WTC11 (cell line): ENCODE measurements at places on chromosomes 4 and X. TPM values are rescaled to one million over a fixed set of nuclear protein-coding genes. Genes with fewer than 3 reads are reported as not detected.

GABRA4 gene
- total RNA-seq, result 0.20 to 0.53 TPM (median 0.25 TPM) in 3 replicates

- H3K36me3 ChIP-seq, result no peaks in the 10 kb centered on the region
- peak overlapping the region; percentile 69 for H3K4me3 ChIP-seq
- peaks cover 28% of the 10 kb centered on the region for H3K27me3 ChIP-seq
- peaks cover 8% of the 10 kb centered on the region for H3K4me1 ChIP-seq
- no peak overlapping the region for H3K27ac ChIP-seq
- peak; percentile 48 for DNase-seq
Observed at GRCh38 chrX:18353931-18354368, 538 bp downstream of the SCML2 start.

GRCh38 chr4:145153181-145153903, 27.0 kb downstream of the OTUD4 start:
- DNase-seq, result no peak
- peaks cover 73% of the 10 kb centered on the region for H3K36me3 ChIP-seq
- no peaks in the 10 kb centered on the region for H3K27me3 ChIP-seq
- H3K27ac ChIP-seq, result no peak overlapping the region
- H3K4me1 ChIP-seq, result no peaks in the 10 kb centered on the region

NPY5R gene
- total RNA-seq, result 4.5 to 6.2 TPM (median 6.0 TPM) in 3 replicates

FAM149A gene
- total RNA-seq, result 11.3 to 14.6 TPM (median 12.0 TPM) in 3 replicates

- H3K36me3 ChIP-seq, result peaks cover 12% of the 10 kb centered on the region
- peak overlapping the region; percentile 27; the same call in 1 of the 2 replicates for H3K27ac ChIP-seq
- DNase-seq, result no peak
- peaks cover 23% of the 10 kb centered on the region for H3K4me1 ChIP-seq
- no peaks in the 10 kb centered on the region for H3K27me3 ChIP-seq
Observed at GRCh38 chr4:163895378-163896005, 401.0 kb downstream of the TMA16 start.

DNA sequence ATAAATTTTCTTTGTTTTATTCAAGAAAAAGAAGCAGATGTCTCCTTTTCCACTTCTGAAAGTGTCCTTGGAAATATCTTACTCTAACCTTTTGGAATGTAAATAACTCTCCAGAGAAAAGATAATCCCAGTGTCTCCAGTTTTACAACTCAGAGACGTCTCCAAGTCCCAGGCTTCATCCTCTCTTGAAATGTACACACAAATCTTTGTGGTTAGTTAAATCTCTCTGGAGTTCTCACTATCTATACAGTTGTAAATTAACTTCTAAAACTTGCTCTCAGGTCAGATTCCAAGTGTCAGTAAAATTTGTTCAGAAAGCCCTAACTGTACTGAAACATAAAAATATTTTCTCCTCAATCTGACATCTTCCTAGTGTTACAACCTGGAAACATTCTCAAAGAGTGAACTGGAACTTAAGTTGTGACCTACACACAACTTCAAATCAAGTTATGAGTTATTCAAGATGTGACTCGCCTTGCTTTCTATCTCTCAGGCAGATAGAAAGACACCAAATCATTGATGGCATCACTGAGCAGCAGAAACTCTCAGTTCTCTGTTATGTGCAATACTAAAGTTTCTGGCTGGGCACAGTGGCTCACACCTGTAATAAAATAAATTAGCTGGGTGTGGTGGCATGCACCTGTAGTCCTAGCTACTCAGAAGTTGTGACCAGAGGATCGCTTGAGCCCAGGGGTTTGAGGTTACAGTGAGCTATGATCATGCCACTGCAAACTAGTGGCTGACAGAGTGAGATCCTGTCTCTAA, 284.2 kb downstream of the RCHY1 start:
- H3K36me3 ChIP-seq, result peaks cover 6% of the 10 kb centered on the region; the same call in 1 of the 2 replicates
- H3K4me3 ChIP-seq, result no peak overlapping the region
- no peaks in the 10 kb centered on the region for H3K27me3 ChIP-seq
- DNase-seq, result no peak
- peaks cover 21% of the 10 kb centered on the region for H3K4me1 ChIP-seq
- no peak overlapping the region for H3K27ac ChIP-seq

MAGEC2 gene
- 0.09 TPM in 2 of 3 replicates, not detected in the other for total RNA-seq

ESX1 gene
- not detected in 3 replicates for total RNA-seq

EREG gene
- 0.05 to 0.23 TPM (median 0.09 TPM) in 3 replicates for total RNA-seq

DNA sequence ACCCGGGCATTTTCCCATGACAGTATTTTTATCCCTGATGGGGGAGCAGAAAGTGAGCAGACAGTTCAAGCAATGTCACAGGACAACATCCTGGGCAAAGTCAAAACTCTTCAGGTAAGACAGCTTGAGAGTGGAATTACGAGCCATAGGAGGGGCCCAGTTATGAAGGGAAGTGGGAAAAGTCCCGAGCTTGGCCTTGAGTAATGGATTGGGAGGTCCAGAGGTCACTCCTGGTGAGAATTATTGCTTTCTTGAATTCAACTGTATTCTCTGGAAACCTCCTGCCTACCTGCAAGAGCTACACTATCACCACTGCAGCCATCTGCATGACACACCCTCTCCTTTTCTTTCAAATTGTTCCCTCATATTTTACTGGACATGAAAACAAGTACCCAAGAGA, 89.1 kb downstream of the AASDH start:
- no peak overlapping the region for H3K27ac ChIP-seq
- no peaks in the 10 kb centered on the region for H3K27me3 ChIP-seq
- no peaks in the 10 kb centered on the region for H3K36me3 ChIP-seq
- DNase-seq, result no peak

- peaks cover 16% of the 10 kb centered on the region for H3K4me1 ChIP-seq
- H3K4me3 ChIP-seq, result no peak overlapping the region
- no peak overlapping the region for H3K27ac ChIP-seq
- no peaks in the 10 kb centered on the region for H3K36me3 ChIP-seq
Observed at GRCh38 chrX:18698737-18699650, 8.5 kb upstream of the PPEF1 start.

USP9X gene
- total RNA-seq, result 163 to 177 TPM (median 175 TPM) in 3 replicates

BEX1 gene
- total RNA-seq, result 45.2 to 49.3 TPM (median 46.8 TPM) in 3 replicates

GRCh38 chr4:105155426-105155825, 8.8 kb downstream of the TET2 start:
- peaks cover 17% of the 10 kb centered on the region for H3K4me1 ChIP-seq
- no peak for DNase-seq
- H3K27ac ChIP-seq, result no peak overlapping the region

POU4F2 gene
- not detected in 3 replicates for total RNA-seq

HTR2C gene
- total RNA-seq, result 1.7 to 2.4 TPM (median 2.3 TPM) in 3 replicates

RPS6KA6 gene
- 13.1 to 14.8 TPM (median 13.3 TPM) in 3 replicates for total RNA-seq

DNA sequence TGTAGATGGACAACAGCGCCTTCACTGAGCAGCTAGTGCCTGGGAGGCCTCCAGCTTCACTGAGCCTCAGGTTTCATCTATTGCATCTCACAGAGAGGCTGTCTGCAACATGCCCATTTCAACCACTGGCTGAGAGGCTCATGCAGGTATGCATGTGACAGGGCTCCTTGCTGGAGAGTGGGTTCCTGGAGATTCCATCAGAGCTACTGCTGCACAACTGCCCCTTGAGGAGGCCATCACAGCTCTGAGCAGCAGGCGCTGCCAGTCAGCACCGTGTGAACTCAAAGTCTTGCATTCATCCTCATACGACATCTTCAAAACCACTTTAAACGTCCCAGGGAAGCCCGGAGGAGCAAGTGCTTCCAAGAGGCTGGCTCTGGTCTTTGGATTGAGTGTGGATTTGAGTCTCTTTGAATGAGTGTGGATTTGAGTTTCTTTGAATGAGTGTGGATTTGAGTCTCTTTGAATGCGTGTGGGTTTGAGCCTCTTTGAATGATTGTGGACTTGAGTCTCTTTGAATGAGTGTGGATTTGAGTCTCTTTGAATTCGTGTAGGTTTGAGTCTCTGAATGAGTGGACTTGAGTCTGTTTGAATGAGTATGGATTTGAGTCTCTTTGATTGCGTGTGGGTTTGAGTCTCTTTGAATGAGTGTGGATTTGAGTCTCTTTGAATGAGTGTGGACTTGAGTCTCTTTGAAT, 8.7 kb downstream of the P2RY8 start:
- DNase-seq, result no peak
- H3K27ac ChIP-seq, result no peak overlapping the region
- H3K36me3 ChIP-seq, result no peaks in the 10 kb centered on the region
- H3K4me3 ChIP-seq, result no peak overlapping the region
- no peaks in the 10 kb centered on the region for H3K27me3 ChIP-seq
- no peaks in the 10 kb centered on the region for H3K4me1 ChIP-seq

CABS1 gene
- not detected in 3 replicates for total RNA-seq

SOWAHD gene
- total RNA-seq, result 3.6 to 5.0 TPM (median 4.3 TPM) in 3 replicates

KIT gene
- total RNA-seq, result 20.3 to 23.3 TPM (median 20.3 TPM) in 3 replicates

GRCh38 chr4:161714022-161714751, 449.6 kb downstream of the FSTL5 start:
- no peak overlapping the region for H3K4me3 ChIP-seq
- no peaks in the 10 kb centered on the region for H3K27me3 ChIP-seq
- no peaks in the 10 kb centered on the region; the same call in 1 of the 2 replicates for H3K4me1 ChIP-seq
- H3K36me3 ChIP-seq, result no peaks in the 10 kb centered on the region
- DNase-seq, result no peak

DNA sequence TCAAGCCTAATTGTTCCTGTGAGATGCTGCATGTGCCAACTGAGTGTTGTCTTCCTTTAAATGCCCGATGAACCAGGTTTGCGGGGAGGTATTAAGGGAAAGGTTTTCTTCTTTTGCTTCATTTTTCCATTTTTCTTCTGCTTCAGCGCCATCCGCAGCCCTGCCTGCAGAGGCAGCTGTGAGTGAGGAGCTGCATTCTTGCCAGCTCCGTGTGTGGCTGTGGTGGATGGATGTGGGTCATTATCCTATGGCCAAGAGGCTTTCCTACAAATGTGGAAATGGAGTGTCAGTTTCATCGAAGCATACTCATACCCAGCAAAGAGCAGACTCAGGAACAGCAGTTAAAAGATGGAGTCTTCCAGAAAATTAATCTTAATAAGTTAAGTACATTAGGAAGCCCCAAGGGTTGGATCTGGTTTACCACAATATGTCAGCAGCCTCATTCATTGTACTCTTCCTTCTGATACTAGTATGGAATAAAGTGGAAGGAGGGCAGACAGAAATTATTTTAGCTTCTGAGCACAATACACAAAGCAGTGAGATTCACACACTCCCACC, 37.6 kb downstream of the TNIP3 start:
- H3K27me3 ChIP-seq, result no peaks in the 10 kb centered on the region
- H3K36me3 ChIP-seq, result no peaks in the 10 kb centered on the region
- no peaks in the 10 kb centered on the region for H3K4me1 ChIP-seq
- no peak overlapping the region for H3K4me3 ChIP-seq
- no peak for DNase-seq

PAGE4 gene
- 0.82 to 1.5 TPM in 2 of 3 replicates, not detected in the other for total RNA-seq

SH2D1A gene
- total RNA-seq, result 0.24 TPM in 1 of 3 replicates, not detected in the others

DNA sequence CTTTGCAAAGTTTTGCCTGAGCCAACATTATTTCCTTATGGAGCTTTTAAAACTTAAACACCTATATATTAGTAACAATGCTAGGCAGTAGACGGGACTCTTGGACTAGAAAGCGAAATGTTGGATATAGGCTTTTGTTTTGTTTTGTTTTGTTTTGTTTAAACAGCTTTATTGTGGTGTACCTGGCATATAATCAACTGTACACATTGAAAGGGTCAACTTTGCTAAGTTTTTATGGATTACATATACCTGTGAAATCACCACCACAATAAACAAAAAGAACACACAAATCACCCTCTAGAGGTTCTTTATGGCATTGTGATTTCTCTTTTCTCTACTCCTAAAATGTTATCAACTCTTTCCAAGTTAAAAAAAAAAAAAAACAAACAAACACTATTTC, 184.9 kb upstream of the LNX1 start:
- no peak for DNase-seq
- H3K4me3 ChIP-seq, result no peak overlapping the region
- no peaks in the 10 kb centered on the region for H3K27me3 ChIP-seq
- no peaks in the 10 kb centered on the region for H3K36me3 ChIP-seq

FGF16 gene
- 1.1 to 1.6 TPM (median 1.3 TPM) in 3 replicates for total RNA-seq
